ENCODE measurements at places on chromosomes 12 and 14. TPM values are rescaled to one million over a fixed set of nuclear protein-coding genes. Genes with fewer than 3 reads are reported as not detected.

- no peaks in the 10 kb centered on the region for H3K4me1 ChIP-seq
- no peak overlapping the region for H3K27ac ChIP-seq
- no peaks in the 10 kb centered on the region for H3K27me3 ChIP-seq
- H3K4me3 ChIP-seq: no peak overlapping the region
These were observed 50.1 kb downstream of the GOLGA5 start for GRCh38 chr14:92844204-92844603.

- H3K27me3 ChIP-seq: no peaks in the 10 kb centered on the region
- DNase-seq: no peak
- no peaks in the 10 kb centered on the region for H3K36me3 ChIP-seq
- H3K4me1 ChIP-seq: no peaks in the 10 kb centered on the region
These were observed 42.1 kb downstream of the STXBP6 start for GRCh38 chr14:25007832-25008231.

DNA sequence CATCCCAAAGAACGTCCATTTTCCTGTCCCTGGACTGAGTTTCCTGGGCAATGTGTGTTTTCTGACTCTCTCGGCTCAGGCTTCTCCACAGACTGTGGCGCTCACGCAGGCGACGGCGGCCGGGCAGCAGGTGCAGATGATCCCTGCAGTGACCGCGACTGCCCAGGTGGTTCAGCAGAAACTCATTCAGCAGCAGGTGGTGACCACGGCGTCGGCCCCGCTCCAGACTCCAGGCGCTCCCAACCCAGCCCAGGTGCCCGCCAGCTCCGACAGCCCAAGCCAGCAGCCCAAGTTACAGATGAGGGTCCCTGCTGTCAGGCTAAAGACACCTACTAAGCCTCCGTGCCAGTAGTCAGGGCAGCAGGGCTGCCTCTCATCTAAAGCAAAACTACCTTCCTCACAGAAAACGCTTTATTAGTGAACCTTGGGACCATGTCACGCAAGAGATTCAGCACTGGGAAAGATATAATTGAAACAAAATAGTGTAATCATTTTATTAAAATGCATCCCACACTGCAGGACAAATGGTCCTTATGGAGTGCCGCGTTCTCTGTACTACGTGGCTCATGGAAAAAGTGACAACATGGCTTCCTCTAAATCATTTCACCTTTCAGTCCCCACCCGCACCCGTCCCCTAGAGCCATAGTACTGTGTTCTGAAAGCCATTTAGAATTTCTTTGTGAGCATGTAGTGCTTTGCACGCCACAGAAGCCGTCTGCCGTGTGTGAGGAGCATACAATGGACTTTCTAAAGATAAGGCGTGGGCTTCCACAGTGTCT is 66.6 kb downstream of the DDX51 start:
- no peak overlapping the region for H3K27ac ChIP-seq
- peaks cover 22% of the 10 kb centered on the region for H3K36me3 ChIP-seq
- H3K4me3 ChIP-seq: no peak overlapping the region
- H3K27me3 ChIP-seq: no peaks in the 10 kb centered on the region
- peaks cover 8% of the 10 kb centered on the region for H3K4me1 ChIP-seq

DNA sequence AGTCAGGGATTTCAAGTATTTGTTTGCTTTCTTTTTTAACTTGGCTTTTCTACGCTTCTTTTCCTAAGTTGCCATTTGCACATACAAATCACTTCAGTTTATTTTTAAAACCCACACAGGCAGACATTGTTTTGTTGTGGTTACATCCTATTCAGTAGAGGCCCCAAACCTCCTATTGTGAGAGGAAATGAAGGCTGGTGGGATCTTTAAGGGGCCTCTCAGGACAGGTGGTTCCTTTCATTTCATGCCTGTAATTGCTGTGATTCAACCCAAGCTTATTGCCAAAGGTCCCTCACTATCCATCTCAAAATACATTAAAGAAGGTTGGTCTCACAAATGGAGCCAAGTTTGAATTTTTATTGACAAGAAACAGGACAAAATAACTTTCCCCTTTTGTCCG is 257.1 kb downstream of the ADAMTS20 start:
- H3K36me3 ChIP-seq: no peaks in the 10 kb centered on the region
- DNase-seq: no peak
- H3K27ac ChIP-seq: no peak overlapping the region
- no peaks in the 10 kb centered on the region for H3K27me3 ChIP-seq
- H3K4me1 ChIP-seq: peaks cover 5% of the 10 kb centered on the region

- peak overlapping the region; percentile 81 for H3K4me3 ChIP-seq
- peak; percentile 38 for DNase-seq
- H3K27me3 ChIP-seq: no peaks in the 10 kb centered on the region
- H3K4me1 ChIP-seq: peaks cover 28% of the 10 kb centered on the region
- no peaks in the 10 kb centered on the region for H3K36me3 ChIP-seq
These were observed 5.9 kb downstream of the GPR84 start for GRCh38 chr12:54358191-54358944.

GRCh38 chr12:116766746-116767145 is 28.6 kb downstream of the RNFT2 start:
- H3K27me3 ChIP-seq: no peaks in the 10 kb centered on the region
- H3K4me3 ChIP-seq: no peak overlapping the region
- no peak for DNase-seq
- no peaks in the 10 kb centered on the region for H3K36me3 ChIP-seq

DNA sequence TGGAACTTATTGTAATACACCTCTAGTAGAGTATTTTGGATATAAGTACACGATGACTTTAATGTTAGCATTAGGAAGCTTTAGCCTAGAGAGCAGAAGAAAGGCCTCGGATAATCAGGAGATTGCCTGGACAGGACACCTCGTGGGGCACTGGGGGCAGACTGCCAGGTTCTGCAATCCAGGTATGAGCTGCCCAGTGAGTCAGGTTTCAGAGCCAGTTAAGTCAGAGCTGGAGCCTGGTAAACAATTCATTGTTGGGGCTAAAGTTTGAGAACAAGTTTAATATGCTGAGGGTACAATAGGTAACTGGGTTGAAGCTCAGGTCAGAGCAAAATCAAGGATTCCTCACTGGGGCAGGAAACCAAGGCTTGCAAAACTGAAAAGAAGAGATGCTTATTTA is 107.4 kb downstream of the RERGL start:
- no peaks in the 10 kb centered on the region for H3K27me3 ChIP-seq
- no peak overlapping the region for H3K4me3 ChIP-seq
- no peak overlapping the region for H3K27ac ChIP-seq
- no peaks in the 10 kb centered on the region for H3K36me3 ChIP-seq
- peaks cover 6% of the 10 kb centered on the region for H3K4me1 ChIP-seq

DNA sequence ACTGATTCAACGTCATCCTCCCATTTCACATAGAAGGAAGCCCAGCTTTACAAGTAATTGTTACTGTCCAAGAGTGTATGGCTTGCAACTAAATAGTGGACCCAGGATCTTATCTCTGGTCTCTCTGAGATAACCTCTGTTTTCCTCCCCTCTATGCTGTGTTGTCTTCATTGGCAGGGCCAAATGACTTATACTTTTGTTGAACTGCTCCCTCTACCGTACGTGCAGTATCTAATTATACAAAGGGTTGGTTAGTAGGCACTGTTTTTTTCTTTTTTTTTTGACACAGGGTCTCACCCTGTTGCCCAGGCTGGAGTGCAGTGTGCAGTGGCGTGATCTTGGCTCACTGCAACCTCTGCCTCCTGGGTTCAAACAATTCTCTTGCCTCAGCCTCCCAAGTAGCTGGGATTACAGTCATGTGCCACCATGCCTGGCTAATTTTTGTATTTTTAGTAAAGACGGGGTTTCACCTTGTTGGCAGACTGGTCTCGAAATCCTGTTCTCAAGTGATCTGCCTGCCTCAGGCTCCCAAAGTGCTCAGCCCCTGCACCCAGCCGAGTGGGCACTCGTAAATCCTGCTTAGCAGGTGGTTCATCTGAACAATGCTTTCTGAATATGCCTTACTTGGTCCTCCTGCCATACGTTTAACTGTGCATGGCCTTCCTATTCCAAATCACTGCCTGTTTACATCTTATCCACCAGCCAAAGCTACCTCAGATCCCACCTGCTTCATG is 162.1 kb downstream of the ADCK1 start:
- H3K27ac ChIP-seq: no peak overlapping the region
- H3K4me1 ChIP-seq: no peaks in the 10 kb centered on the region
- DNase-seq: peak; percentile 23
- H3K36me3 ChIP-seq: no peaks in the 10 kb centered on the region
- H3K27me3 ChIP-seq: no peaks in the 10 kb centered on the region

DNA sequence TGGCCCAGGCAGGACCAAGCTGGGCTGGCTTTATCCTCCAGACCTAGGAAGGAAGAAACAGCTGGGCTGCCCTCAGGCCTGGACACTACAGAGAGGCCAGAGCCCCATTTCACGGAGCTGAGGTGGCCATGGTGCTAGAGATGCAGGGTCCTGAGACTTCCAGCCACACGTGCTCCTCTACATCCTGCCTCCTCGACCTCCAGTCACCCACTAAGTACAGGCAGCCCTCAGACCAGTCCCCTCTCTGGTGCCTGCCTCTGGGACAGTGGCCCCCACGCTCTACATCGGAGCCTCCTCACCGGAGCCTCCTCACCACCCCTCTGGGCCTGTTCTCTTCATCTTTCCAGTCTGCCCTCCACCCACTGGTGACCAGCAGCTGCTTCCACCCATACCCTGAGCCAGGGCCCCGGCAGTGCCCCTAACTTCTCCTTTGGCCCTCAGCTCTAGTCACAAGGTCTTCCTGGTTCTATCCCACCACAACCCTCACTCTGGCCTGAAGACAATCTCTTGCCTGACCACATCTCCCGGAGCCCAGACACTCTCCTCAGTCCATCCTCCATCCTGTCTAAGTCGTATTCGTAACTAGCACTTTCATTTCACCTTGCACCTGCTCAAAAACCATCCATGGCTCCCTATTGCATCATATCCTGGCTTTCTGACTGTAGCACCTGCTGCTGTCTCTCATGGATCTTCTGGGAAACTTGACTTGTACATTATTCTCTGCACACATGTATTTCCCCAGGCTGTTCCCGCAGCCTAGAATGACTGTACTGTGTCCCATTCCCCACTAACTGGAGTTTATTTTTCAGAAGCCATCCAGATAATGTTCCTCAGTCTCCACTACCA is 43.9 kb downstream of the DIO3 start:
- no peak for DNase-seq
- peaks cover 43% of the 10 kb centered on the region for H3K27me3 ChIP-seq
- no peaks in the 10 kb centered on the region for H3K36me3 ChIP-seq
- H3K27ac ChIP-seq: no peak overlapping the region
- H3K4me3 ChIP-seq: no peak overlapping the region

GRCh38 chr14:60197629-60198303 is 32.6 kb upstream of the DHRS7 start:
- H3K36me3 ChIP-seq: no peaks in the 10 kb centered on the region
- DNase-seq: peak; percentile 96
- no peak overlapping the region for H3K4me3 ChIP-seq

GRCh38 chr12:110686294-110686903 is 2.5 kb downstream of the HVCN1 start:
- H3K27ac ChIP-seq: no peak overlapping the region
- no peak for DNase-seq
- peaks cover 16% of the 10 kb centered on the region for H3K27me3 ChIP-seq
- H3K4me3 ChIP-seq: no peak overlapping the region

GRCh38 chr14:24068711-24069410 is 2.5 kb upstream of the CPNE6 start:
- peaks cover 14% of the 10 kb centered on the region for H3K27me3 ChIP-seq
- H3K4me3 ChIP-seq: no peak overlapping the region
- H3K4me1 ChIP-seq: no peaks in the 10 kb centered on the region
- no peaks in the 10 kb centered on the region for H3K36me3 ChIP-seq

- no peak overlapping the region for H3K4me3 ChIP-seq
- peaks cover 5% of the 10 kb centered on the region for H3K4me1 ChIP-seq
- no peak overlapping the region for H3K27ac ChIP-seq
- H3K36me3 ChIP-seq: no peaks in the 10 kb centered on the region
- H3K27me3 ChIP-seq: no peaks in the 10 kb centered on the region
These were observed 7.0 kb upstream of the RASSF3 start for GRCh38 chr12:64603183-64603841.

- H3K36me3 ChIP-seq: no peaks in the 10 kb centered on the region
- DNase-seq: no peak
- peaks cover 22% of the 10 kb centered on the region for H3K27me3 ChIP-seq
- H3K4me3 ChIP-seq: no peak overlapping the region
- peaks cover 5% of the 10 kb centered on the region for H3K4me1 ChIP-seq
These were observed 60.7 kb downstream of the GALNT9 start for GRCh38 chr12:132268674-132269073.

GRCh38 chr14:92982956-92983355 is 60.0 kb downstream of the CHGA start:
- peaks cover 15% of the 10 kb centered on the region for H3K36me3 ChIP-seq
- DNase-seq: peak; percentile 41
- no peak overlapping the region for H3K4me3 ChIP-seq
- peaks cover 31% of the 10 kb centered on the region for H3K4me1 ChIP-seq
- H3K27me3 ChIP-seq: no peaks in the 10 kb centered on the region
- H3K27ac ChIP-seq: no peak overlapping the region

Gene DIO2
- 2.0 TPM for total RNA-seq

Gene SOCS2
- total RNA-seq: 28.9 TPM

Gene KRT8
- 719 TPM for total RNA-seq

Gene NOVA1
- 3.1 TPM for total RNA-seq

Gene PPM1H
- total RNA-seq: 12.0 TPM

Gene LTB4R2
- total RNA-seq: 9.3 TPM

Gene TPPP2
- total RNA-seq: not detected
